ENCODE measurements at places on chromosomes 13 and 19.

DNA sequence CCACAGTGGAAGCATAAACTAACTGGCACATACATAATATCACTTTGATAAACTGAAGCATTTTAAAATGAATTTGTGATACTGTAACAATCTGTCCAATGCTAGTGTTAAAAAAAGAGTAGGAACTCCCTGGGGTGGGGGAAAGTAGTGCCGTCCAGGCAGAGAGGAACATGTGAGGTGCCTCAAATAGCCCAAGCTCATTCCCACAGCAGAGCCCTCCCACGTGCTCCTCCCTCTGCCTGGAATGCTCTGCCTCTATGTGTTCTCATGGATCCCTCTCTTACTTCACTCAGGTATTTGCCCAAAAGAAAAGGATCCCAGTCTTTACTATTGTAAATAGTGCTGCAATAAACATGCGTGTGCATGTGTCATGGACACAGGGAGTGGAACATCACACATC, 188.1 kb downstream of the NHLRC3 start:
- no peak for DNase-seq

- peak; percentile 41 for DNase-seq
Measured at GRCh38 chr19:53537121-53537520, 824 bp upstream of the ZNF331 start.

DNA sequence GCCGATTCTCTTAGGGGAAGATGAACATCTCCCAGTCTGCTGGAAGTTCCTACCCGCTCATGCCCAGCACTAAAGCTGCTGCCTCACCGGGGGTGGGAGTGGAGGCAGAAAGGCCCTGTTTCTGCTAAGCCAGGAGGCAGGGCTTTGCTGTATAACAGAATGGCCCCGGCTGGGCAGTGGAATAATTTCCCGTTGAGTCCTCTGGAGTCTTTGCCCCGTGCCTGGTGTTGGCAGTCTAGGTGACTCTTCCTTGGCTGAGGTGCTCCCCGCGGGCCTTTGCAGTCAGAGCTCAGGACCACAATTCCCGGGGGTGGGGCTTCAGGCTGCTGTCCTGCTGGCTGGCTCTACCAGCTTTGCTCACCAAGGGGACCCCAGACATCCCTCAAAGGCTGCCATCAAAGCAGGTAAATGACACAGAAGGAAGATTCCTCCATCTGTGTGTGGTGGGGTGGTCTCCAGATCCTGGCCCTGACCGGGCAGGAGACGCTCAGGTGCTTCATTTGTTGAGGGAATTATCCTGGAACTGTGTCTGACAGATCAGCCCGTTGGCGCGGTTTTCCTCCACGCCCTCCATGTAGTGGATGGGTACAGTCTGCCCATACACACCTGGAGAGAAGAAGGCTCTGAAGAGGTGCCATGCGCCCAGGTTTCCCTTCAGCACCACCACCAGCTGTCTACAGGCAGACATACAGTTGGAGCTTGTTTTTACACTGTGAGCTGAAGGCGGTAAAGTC, 209.9 kb downstream of the TEX29 start:
- DNase-seq = no peak

- no peak for DNase-seq
Measured at GRCh38 chr13:111881700-111882099, 185.2 kb upstream of the SOX1 start.

DNA sequence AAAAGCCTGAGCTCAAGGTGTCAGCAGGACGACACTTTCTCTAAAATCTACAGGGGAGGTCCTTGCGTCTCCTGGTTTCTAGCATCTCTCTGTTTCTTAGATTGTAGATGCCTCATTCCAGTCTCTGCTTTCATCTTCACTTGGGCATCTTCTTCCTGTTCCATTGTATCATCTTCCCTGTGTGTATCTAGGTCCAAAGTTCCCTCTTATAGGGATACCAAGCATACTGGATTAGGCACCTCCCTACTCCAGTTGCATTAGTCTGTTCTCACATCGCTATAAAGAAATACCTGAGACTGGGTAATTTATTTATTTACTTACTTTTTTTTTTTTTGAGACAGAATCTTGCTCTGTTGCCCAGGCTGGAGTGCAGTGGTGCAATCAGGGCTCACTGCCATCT, 91.3 kb upstream of the ABCC4 start:
- DNase-seq = no peak

DNA sequence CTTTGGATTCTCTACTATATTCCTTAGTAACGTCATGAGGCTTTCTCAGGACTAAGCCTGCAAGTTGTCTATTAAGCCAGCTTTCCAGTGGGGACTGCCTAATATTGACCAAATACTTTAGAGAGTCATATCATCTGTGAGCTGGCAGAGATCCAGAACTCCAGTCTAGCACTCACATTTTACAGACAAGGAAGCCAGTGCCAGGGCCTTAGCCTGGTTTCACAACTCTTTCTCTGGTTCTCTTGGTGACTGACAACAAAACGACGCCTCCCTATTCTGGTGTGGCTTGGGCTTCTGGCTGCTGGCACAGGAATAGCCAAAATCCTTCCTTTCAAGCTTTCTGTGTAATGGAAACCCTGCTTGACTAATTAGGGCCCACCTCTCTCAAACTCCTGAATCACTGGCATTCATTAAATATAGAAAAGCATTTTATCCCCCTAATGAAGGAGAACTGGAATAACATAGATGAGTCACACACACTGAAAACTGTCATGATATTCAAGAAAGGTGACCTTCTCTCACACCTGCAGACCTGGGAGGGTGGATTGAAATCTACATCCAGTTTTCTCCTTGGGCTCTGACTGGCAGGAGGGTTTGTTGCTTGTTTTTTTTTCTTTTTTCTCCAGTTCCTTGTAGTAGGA, 75.2 kb upstream of the UBL3 start:
- DNase-seq = no peak

GRCh38 chr19:45917421-45918091, 3.0 kb upstream of the NANOS2 start:
- no peak for DNase-seq

DNA sequence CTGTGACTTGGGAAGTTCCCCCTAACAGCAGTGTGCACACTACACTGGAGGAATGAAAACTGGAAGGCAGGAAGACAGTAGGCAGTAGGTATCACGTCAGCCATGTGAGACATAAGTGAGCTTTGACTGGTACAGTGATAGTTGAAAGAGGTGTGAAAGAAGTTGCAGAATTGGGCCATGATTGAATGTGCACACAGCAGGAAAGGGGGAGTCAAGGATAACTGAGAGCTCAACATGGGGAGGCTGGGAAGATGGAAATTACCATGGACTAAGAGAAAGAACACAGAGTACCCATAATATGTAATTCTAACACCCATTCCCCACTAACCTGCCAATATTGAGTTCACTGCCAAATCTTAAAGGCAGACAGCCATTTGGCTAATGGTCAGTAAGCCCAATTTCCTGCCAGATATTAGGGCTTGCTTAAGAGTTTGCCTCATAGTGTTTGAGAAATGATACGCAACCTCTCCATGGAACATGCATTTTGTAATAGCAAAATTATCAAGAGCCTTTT, 321.7 kb downstream of the DCT start:
- no peak for DNase-seq

- no peak for DNase-seq
Measured at GRCh38 chr19:41612483-41612882, 14.4 kb downstream of the CEACAM4 start.

- no peak for DNase-seq
Measured at GRCh38 chr13:110410936-110411687, 104.0 kb downstream of the COL4A2 start.

DNA sequence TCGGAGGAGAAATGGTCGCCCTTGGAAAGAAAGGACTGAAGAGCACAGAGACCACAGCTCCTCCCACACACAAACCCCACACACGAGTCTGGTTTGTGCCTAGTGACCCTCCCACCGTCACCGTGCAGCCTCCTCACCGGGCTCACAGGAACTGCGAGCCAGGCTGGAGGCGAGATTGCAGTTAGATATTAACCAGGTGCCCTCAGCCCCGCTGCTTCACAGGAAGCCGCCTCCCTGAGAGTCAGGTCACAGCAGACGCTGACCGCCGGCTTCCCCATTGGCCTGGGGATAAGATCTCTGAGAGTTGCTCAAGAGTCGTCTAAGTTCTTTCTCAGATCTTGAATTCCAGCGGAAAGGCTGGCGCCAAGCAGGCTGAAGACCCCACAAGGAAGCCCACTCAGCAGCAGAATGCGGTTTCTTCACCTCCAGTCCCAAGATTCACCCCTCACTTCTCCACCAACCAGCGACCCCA, 870 bp downstream of the ZNF44 start:
- DNase-seq = peak; percentile 71

DNA sequence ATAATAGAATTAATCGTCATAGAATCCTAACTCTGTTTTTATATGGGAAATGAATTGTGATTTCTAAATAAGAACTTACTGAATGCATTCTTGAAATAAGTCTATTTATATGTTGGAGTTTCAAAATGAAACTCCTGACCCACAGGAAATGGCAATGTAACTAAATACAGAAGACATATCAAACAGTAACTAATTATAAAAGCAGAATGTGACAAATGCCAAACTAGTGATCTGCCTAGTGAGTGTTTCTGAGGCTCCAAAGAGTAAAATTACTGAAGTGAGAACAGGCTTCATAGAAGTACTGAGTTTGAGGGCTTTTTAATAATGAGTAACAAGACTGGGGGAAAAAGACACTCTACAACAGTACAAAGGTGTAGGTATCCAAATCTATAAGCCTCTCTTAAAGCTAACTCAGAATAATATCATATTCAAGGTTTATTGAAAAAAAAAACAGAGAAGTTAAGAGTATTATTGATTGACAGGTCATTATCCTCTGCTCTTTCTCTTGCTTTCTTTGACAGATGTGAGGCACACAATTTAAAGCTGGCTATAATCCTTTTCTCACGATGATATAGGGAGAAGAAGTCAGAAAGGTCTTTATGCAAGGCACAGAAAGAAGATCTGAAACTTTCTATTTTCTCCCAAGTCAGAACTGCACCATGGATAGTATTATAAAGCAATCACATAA, 17.4 kb upstream of the ATXN8OS start:
- DNase-seq = no peak

DNA sequence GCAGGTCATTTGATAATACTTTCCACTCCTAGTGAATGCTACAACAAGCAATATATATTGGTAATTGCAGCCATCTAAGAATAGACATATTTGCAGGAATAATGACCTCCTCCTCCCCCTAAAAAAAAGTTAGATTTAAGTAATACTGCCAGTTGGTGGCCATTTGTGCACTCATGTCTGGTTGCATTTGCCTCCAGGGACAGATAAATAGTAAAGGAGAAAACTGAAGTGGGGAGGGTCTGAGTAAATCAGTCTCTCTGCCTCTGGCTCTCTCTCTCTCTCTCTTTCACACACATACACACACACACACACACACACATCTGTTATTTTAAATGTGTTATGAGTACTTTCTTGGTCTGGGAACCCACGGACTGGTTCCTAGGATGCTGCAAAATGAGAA, 125.5 kb upstream of the UQCRFS1 start:
- no peak for DNase-seq

DNA sequence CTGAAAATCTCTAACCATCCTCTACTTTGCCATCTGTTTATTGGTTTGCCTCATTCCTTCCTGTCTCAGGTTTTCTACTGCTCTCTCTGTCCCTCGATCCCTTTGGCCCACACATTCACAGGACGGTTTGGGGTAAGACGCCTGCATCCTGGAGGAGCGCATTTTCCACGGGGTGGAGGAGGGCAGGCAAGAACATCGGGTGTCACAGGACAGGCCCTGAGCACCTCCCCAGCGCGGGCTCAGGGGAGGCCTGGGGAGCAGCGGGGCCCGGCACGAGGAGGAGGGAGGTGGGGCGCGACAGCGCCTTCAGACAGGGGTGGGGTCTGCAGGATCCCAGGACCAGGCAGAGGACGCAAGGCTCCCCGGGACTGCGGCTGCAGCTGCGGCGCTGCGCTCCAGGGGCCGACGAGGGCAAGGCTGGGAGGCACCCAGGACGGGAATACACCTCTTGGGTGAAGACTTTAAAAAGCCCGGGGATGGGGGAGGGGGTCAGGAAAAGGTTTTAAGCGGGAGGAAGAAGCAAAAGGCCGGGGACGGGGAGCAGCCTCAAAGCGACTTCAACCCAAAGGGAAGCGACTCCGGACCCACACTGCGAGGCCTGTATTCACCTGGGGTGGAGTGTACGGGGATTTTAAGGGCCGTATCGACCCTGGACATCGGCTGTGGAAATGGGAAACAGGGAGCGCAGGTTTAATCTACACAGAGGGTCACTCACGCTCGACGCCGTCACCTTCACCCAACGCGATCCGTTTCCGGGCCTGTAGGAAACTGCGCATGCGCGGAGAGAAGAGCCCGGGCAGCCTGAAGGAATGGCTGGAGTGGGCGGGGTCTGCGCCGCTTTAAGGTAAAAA, at the start of gene ZNF415:
TSS of gene ZNF415 (minus strand) at position 770 of the 851 bp plus-strand sequence. CDS start 10,234 bp downstream, outside the sequence.
- no peak for DNase-seq

- no peak for DNase-seq
Measured at GRCh38 chr13:110916301-110917142, 1.7 kb upstream of the ANKRD10 start.

GRCh38 chr13:102132777-102133295, 269.0 kb downstream of the FGF14 start:
- DNase-seq = no peak

- no peak for DNase-seq
Measured at GRCh38 chr13:30058429-30058828, 208.0 kb upstream of the UBL3 start.

- DNase-seq = no peak
Measured at GRCh38 chr13:85509512-85509911, 289.7 kb downstream of the SLITRK6 start.

- peak; percentile 36 for DNase-seq
Measured at GRCh38 chr19:35718345-35719041, 690 bp downstream of the KMT2B start.

DNA sequence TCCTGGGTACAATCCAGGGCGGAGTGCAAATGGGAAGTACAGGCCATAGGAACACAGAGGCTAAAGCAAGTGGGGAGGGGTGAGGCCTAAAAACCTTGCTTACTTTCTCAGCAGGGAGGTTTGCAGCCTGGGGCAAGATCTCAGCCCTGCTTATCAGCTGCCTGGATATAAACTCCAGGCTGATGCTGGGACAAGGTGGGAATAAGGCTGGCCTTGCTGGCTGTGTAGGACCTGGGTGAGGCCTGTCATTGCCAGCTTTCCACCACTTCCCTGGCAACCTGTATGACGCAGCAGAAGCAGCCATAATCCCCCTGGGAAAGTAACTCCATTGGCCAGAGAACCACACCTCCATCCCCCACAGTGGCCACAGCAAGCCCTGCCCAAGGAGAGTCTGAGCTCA, 279.1 kb upstream of the ATXN8OS start:
- no peak for DNase-seq

GRCh38 chr19:5953680-5954213, 24.2 kb downstream of the RANBP3 start:
- no peak for DNase-seq

DNA sequence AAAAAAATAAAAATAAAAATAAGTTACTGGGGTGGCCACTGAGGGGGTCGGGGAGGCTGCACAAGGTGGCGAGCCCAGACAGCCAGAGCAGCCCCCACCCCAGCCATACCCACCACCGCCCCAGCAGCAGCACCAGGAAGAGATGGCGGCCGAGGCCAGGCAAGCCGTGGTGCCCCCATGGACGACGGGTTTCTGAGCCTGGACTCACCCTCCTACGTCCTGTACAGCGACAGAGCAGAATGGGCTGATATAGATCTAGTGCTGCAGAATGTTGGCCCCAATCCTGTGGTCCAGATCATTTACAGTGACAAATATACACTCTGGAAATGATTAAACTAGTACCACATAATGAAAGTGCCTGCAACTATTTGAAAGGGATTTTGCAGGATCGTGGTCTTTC, 71.6 kb upstream of the ZDHHC20 start:
- DNase-seq = no peak
